ENCODE measurements at places on chromosomes 5 and 9.

DNA sequence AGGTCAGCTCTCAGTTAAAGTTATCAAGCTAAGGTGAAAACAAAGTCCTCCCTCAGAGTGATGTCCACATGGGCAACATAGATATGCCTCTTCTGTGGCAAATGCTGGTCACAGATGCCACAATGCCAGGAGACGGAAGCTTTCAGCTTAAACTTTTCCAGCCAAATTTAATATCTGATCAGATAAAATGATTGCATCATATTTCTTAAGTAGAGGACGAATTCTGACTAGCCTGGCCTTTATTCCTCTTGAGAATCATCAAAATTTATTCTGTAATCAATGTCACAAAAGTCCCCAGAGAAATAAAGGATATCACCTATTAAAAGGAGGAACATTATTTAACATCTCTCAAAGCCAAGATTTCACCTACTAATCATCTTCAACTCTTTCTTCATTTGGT lies 161.9 kb downstream of the MARCHF11 start:
- no peak for DNase-seq

DNA sequence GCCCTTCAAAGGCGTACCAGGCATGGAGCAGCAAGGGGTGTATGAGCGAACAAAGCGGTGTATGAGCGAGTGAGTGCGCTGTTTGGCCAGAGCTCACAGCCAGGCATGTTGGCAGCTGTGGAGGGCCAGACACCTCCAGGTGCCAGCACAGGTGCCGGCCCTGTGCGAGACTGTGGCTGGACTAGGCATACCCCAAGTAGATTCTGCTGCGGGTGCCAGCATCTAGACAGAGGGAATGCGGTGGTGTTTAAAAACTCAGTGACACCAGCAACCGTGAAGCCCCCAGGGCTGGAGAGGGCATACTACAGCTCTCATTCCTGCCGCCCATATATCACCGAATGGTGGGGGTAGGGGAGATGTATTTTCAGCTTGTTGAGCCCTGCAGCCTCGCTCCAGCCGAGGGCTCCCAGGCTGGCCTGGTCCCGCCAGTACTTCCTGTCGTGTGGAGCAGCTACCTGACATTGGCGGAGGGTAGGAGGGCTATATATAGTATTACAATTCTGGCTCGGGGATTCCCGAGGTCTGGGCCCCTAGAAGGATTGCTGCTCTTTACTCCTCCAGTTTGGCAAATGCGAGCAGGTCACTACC lies 1829.6 kb upstream of the NUDT12 start:
- no peak for DNase-seq

DNA sequence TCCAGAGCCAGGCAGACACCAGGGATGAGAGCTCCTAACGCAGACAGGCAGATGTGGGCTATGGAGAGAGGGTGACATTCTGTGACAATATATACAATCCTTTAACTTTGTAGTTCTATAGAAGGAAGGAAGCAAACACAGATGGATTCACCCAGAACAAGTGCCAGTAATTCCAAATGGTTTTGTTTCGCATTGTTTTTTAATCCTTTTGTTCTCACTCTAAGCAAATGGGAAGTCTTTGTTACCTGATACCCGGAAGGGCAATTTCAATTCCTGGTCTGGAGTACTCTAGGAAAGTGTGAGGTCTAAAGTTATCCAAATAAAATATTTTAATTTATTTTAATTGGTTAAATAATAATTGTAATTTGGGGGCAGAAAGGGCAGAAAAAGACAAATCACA lies 2.5 kb downstream of the FRMD3 start:
- no peak for DNase-seq

GRCh38 chr5:180860273-180860886 lies 696 bp downstream of the ZFP62 start:
- DNase-seq: peak; percentile 14

DNA sequence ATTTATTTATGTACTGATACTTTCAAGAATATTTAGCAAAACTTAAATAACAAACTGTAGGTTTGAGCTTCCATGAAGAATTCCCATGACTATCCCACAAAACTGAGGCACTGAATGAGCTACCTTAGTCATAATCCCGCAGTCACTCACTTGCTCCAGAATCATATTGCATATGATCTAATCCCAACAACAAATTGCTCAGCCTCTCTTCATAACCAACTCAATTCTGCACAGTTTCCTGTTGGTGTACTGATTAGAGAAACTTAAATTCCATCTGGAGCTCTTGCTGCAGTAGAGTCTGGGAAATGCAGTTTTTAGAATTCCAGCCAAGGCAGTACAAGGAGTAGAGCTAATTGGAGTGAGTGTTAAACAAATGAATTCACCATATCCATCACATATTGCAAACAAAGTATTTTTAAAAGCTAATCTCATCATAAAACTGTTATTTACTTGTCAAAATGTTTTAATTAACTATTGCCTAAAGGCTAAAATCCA lies 35.7 kb upstream of the CDH18 start:
- DNase-seq: no peak

GRCh38 chr9:78921341-78921740 lies 624.4 kb downstream of the PSAT1 start:
- DNase-seq: no peak

DNA sequence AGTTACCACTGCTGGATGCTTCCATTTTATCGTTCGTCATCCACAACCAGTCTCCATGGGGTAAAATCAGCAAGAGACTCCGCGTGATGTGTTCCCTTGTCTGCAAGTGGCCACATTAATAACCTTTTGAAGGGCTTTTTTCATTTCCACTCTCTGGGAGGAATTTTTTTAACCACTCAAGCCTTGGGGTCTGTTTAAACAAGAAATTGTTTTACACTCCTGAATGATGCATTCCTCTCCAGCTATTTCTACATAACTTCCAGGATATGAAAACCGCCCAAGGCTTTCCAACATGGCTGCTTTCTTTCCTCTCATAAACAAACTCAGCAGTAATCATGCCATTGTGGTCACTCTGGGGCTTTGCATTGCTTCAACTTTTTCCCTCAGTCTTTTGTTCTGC lies 217.2 kb upstream of the DAPK1 start:
- DNase-seq: no peak

DNA sequence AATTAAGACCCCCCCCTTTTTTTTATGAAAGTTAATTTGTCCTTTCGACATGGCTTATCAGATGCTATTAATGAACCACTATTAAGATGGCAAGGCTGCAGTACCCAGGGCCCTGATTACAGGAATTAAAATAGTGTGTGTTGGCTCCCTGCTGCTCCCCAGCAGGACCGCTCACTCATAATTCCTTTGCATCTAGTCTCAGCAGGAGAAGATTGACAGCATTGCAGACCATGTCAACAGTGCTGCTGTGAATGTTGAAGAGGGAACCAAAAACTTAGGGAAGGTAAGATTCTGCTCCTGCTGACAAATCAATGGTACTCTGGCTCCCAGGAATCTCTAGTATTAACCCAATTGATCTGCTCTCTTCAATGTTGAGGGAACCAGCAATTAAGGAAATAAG lies 61.0 kb downstream of the STX17 start:
- no peak for DNase-seq

- no peak for DNase-seq
Observed at GRCh38 chr9:36144309-36145232, 8.0 kb downstream of the GLIPR2 start.

DNA sequence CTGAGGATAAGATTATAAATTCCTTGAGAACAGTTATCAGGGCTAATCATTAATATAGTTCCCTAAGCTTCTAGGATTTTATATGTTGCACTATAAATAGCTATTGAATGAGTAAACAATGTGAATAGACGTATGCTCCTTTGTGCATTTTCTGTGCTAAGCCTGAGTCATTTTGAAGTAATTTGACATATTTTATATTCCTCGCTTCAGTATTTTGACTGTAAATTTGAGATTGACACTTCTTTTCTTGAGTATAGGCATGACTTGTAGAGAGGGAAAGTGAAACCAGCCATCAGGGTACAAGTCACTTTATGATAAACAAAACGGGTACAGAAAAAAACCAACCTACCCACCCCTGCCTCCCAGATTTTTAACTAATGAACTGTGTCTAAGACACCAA lies 367.7 kb upstream of the PRR16 start:
- no peak for DNase-seq

DNA sequence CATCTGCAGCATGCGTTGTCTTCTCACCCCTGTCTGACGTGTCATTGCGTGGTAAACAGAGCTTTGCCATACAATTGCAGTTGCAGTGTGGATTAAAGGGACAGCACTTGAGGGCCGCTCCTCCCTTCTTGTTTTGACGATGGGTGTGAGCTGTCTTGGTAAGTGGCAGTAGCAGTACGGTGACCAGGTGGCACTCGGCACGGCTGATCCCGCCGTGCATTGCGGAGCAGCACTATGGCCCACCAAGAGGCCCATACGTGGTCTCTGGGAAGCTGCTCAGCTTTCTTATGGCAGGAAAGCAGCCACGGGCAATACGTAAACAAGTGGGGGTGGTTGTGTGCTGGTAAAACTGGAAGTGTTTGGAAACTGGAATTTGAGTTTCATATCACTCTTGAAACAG lies 25.1 kb downstream of the EHMT1 start:
- no peak for DNase-seq

DNA sequence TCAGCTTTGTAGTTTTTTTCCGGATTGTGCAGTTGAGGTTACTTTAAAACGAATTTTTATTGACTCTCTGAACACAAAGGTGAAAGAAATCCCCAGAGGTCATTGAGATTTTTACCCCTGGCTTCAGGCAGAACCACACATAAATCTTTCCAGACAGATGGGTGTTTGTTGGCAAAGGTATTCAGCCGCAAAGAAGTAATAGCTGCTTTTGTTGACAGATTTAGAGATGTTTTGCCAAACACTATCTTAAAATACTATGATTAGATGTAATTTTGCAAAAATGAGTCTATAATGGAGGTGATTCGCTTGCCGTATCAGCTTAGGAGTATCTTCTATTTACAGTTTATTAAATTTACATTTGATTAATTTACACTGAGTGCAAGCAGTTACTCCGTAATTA lies 418.3 kb upstream of the CLINT1 start:
- no peak for DNase-seq

Measured in hippocampal formation (tissue), 2 donors.